ENCODE measurements at places on chromosomes 3 and 15.
A peak's percentile ranks its signal among the peaks of the same experiment; 100 is the strongest.

GRCh38 chr3:195096053-195096452 lies 174.9 kb downstream of the XXYLT1 start:
- DNase-seq: no peak

DNA sequence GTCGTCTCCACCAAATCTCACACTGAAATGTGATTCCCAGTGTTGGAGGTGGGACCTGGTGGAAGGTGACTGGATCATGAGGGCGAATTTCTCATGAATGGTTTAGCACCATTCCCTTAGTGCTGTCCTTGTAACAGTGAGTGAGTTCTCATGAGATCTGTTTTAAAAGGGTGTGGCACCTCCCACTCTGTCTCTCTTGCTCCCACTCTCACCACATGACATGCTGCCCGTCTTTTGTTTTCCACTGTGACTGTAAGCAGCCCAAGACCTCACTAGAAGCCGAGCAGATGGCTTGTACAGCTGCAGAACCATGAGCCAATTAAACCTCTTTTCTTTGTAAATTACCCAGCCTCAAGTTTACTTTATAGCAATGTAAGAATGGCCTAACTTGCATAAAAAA lies 21.2 kb downstream of the RAD18 start:
- no peak for DNase-seq

DNA sequence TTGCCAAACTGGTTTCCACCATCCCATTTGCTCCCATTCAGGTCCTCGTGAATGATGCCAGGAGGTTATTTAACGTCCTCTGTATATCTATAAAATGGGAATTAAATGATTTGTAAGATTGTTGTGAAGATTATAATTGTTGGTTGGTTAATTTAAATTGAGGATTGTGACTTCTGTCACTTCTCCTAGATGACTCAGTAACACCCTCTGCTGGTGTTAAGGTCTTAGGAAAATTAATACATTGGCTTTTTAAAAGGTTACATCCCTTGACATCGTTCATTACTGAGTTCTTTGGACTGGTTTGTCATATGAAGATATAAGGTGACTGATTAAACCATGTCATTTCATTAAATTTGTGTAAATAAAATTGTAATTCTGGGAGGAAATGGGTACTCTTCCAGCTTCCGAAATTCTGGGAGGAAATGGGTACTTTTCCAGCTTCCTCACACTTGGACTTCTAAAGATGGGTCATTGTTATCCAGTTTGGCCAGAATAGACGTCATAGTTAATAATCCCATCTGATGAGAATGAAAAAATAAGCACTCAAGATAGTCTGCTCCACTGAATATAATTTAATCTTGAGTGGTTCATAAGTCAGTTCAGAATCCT lies 33.3 kb upstream of the PAQR5 start:
- DNase-seq: no peak

DNA sequence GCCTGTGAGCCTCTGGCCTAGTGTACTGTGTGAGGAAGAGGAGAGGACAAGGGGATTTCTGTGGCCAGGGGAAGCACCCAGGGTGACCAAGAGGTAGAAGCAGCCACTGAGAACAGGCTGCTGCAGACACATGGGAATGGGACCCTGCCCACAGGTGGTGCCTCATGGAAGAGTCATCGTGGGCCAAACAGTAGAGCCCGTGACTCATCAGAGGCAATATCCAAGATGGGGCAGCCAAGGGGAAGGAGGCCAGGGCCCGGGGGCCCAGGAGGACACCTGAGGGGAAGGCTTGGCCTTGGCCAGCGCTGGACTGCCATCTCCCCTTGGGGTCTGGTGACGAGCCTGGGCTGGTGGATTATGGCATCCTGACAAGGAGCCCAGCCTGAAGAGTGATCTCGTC lies 275.0 kb upstream of the LYSMD4 start:
- no peak for DNase-seq

DNA sequence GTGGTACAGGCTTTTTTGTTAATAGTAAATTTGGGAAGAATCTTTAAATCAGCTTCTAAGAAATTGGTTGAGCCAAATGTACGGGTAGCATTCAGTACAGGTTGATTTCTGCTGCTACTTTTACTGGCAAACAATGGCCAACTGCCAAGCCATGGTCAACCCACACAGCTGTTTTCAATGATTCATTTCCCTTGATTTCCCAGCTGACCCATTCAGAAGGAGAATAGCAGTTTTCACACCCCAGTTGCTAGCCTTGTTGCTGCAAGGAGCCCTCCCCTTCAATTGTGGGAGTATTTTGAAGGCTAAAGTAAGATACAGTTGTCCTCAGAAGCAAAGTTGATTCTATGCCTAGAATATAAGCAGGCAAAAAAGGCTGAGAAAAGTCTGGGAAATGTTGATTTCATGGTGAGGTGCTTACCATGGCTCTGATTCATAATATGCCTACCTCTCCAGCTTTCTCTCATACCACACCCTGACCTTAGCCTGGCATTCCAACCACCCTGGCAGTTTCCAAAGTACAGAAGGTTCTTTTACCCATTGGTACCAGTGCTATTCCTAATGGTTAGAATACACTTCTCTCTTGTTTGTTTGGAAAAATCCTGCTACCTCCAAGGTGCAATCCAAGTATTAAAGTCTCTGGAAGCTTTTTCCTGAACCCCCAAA lies 320.3 kb upstream of the TGFBR2 start:
- DNase-seq: no peak

DNA sequence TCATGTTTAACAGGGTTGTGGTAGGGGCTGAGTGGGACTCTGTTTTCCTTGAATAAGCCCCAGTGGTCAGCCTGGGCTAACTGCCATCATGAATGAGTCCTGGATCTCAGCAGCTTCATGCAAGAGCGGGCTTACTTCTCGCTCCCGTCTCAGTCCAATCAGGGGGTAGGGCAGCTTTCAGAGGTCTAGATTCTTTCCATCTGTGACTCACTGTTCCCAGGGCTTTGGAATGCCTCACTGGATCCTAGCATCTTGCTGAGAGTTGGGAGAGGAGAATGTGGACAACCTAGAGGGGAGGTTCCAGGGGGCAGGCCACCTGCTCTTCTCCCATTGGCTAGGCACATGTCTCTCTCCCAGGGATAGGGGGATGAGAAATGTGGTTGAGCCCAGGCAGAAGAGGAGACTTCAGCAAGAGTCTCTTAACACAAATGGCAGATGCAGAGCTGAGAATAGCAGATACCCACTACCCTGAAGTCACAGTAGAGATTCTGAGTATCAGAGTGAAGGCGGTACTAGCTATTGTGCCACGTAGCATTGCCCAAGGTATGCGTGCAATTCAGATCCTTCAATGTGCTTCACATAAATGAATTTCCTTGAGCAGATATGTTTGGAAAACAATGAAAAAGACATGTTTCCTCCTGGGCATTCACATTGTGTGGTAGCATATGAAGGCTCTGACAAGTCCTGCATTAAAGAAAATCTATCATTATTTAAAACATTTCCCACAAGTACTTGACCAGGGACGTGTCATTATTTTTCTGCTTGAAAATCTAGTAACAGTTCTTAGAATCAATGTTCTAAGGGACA lies 257.7 kb upstream of the PROK2 start:
- no peak for DNase-seq

GRCh38 chr15:93478947-93479346 lies 389.9 kb upstream of the RGMA start:
- no peak for DNase-seq

- DNase-seq: no peak
Measured at GRCh38 chr3:37967260-37967881, 23.2 kb upstream of the VILL start.

DNA sequence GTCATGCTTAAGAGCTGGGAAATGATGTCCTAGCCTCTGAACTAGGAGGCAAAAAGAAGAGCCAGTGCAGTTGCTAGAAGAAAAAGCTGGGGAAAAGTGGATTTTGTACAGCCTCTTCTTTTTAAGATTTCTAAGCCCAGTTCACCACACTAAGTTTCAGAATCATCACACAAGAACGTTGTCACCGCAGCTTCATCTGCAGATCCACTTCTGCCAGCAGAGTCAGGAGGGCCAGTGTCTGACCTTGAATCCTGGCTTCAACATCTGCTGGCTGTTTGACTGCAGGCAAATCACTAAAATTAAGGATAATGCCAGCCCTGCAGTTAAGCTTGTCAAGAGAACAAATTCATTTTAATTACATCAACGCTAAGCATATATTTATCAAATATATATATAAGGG lies 36.2 kb downstream of the HDC start:
- no peak for DNase-seq

- DNase-seq: no peak
Measured at GRCh38 chr3:117708601-117709000, 999.0 kb downstream of the TUSC7 start.

DNA sequence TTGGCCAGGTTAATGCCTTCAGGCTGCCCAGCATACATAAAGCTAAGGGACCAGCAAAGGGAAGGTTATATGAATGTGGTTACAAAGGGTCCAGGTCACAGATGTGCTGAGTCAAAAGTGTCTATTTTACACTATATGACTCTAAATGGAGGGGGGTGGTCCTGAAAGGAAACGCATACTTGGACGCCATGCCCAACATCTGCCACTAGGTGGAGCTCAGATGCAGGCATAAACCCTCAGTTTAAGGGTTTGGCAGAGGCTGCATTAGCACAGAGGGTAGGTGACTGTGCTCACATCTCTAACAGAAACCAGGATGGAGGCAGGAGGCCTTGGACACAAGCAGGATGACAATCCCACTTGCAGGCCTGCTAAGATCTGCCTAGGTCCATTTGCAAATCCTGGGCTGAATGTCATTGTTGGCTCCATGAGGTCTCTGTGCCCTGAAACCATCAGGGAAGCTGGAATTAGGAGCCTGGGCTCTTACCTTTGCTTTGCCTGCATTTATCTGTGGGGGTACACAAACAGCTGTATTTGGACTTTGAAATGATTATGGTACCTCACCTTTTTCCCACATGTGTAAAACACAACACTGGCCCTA lies 55.8 kb downstream of the ZNF621 start:
- peak; percentile 27 for DNase-seq

- DNase-seq: no peak
Measured at GRCh38 chr3:142282503-142282902, 57.1 kb upstream of the GK5 start.

Data from GM12864 (cell line).